ENCODE measurements at places on chromosomes 16 and 17.

DNA sequence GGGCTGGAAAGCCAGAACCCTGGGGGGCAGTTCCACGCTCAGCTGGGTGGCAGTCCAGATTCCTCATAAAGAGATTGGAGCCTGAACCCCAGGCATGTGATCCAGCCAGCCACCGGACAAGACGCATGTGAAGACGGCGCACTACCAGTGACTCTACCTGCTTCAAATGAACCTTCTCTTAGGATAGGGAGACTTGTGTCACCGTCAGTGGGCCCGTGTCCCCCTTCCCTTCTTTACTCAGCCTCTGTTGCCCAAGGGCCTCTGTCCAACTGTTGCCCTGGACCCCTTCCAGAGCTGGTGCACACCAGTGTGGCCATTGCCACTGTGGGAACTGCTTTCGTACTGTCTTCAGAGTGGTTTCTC is 18.2 kb downstream of the CLUAP1 start:
- DNase-seq, result no peak

DNA sequence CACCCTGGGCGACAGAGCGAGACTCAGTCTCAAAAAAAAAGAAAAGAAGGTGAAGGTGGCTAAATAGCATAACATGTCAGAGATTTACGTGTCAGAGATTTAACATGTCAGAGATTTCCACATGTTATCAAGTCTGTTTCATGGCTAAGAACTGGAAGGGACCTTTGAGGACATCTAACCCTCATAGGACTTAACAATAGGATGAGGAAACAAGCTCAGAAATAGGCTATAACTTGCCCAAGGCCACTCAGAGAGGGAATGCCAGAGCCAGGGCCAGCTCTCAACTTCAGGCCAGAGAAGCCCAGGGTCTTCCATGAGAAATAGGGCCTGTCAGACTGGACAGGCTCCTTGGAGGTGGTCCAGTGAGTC is 26.8 kb upstream of the ZNF629 start:
- no peak for DNase-seq

- DNase-seq, result no peak
These were observed 53.6 kb upstream of the ADORA2B start for GRCh38 chr17:15891318-15891717.

DNA sequence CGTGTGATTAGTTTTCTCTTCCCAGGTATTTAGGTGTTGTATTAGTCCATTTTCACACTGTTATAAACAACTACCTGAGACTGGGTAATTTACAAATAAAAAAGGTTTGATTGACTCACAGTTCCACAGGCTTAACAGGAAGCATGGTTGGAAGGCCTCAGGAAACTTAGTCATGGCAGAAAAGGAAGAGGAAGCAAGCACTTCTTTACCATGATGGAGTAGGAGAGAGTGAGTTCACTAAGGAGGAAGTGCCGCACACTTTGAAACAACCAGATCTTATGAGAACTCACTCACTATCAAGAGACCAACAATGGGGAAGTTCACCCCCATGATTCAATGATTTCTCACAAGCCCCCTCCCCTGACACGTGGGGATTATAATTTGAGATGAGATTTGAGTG is 1343.7 kb upstream of the GOT2 start:
- no peak for DNase-seq

GRCh38 chr16:49021136-49021535 is 260.5 kb downstream of the CBLN1 start:
- no peak for DNase-seq

GRCh38 chr16:50553182-50553710 is 5.0 kb downstream of the NKD1 start:
- no peak for DNase-seq

GRCh38 chr17:34909040-34909439 is 52.2 kb downstream of the CCT6B start:
- no peak for DNase-seq

GRCh38 chr16:22318690-22319358 is 21.6 kb downstream of the POLR3E start:
- no peak for DNase-seq

DNA sequence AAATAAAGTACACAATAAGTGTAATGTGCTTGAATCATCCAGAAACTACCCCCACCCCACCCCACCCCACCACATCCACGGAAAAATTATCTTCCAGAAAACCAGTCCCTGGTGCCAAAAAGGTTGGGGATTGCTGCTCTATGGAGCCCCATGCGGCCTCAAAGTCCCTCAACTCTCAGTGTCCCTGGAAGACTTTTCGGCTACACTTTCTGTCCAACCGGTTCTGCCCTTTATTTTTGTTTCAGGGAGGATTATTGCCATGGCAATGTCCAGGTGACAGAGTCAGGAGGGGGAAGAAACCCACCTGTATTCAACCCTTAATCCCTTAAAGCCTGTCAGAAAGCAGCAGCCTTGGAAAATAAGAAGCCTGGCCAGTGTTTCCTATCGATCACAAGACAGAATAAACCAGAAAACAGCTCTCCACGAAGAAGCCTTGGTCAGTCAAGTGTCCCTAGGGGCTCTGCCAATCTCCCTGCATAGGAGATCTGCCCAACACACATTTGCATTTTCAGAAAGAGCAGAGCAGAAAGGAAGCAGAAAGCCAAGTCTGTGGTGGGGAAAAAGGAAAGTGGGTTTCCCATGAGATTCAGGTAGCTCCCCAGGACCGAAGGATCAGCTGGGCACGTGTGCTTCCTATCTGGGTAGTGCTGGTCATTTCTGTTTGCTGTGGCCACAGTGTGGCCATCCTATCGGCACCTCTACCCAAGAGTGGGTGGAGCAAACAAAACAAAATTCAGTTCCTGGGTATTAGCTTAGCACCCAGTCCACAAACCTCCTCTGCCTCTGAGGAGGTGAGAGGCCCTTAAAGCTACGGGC is 342.7 kb downstream of the SOX9 start:
- DNase-seq, result no peak

GRCh38 chr16:86965840-86966550 is 351.2 kb downstream of the C16orf95 start:
- no peak for DNase-seq

- DNase-seq, result no peak
These were observed 12.4 kb upstream of the TCAP start for GRCh38 chr17:39652587-39653315.

GRCh38 chr17:48457080-48457836 is 27.2 kb upstream of the SKAP1 start:
- peak; percentile 50 for DNase-seq

DNA sequence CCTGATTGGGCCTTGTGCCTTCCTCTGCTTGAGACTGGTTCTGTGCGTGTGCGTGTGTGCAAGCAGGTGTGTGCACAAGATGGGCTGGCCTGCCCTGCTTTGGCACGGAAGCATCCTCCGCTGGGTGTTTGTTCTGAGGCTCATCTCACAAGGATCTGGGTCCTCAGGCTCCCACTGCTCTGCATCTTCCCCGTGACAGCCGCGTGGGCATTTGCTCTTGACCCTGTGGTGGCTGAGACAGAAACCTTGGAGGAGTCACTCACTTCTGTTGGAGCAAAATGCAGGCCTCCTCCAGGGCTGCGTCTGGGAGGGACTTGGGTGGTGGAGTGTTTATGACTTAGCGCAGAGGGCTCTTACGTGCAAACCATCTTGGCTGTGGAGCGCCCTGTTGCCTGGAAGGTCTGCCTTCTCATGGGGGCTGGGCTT is 119.2 kb downstream of the RPTOR start:
- DNase-seq, result no peak

Data from NCI-H1436 (cell line).